ENCODE measurements at places on chromosomes 2 and 18. TPM values are rescaled to one million over a fixed set of nuclear protein-coding genes. Genes with fewer than 3 reads are reported as not detected.

DNA sequence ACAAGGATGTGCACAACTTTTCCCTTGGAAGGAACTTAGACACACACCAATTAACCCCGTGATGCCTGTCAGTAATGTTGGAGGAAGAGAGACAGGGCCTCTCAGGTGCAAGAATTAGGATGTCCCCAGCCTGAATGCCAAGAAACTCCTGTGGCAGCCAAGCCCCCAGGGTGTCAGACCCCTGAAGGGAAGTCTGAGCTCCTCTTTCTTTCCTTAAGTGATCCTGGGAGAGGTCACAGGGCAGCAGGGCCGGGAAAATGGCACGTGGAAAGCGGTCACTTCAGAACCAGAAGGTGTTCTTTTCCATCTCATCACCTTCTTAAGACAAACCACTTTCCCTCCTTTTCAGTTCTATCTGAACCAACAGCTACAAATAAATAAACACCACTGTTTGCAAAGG lies 185.9 kb downstream of the ANAPC1 start:
- no peak for DNase-seq
- no peak overlapping the region for H3K4me3 ChIP-seq
- no peak overlapping the region for H3K27ac ChIP-seq
- H3K27me3 ChIP-seq = no peaks in the 10 kb centered on the region

DNA sequence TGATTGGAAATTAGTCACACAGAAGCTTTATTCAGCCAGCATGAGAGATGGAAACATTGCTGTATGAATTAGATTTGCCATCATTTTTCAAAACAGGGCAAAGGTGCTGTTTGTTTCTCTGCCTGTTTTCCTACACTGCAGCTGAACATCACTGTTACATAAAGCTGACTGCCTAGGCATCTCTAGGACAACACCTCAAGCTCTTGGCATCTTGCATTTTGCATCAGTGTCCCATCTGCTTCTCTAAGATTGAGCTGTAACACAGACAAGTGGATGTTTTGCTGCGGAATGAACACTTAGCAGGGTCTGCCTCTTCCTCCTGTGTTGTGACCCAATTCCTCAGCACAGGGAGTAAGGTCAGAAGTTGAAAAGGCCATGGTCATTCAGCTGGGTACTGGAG lies 4.9 kb downstream of the CCT7 start:
- H3K27me3 ChIP-seq = no peaks in the 10 kb centered on the region
- no peak overlapping the region for H3K27ac ChIP-seq
- DNase-seq = no peak
- H3K36me3 ChIP-seq = peaks cover 24% of the 10 kb centered on the region

- DNase-seq = no peak
- H3K4me3 ChIP-seq = no peak overlapping the region
- no peaks in the 10 kb centered on the region for H3K36me3 ChIP-seq
- no peak overlapping the region for H3K27ac ChIP-seq
- no peaks in the 10 kb centered on the region for H3K4me1 ChIP-seq
These were observed 1.6 kb upstream of the ADRA2B start for GRCh38 chr2:96117701-96118588.

The GREB1L gene
- total RNA-seq = 2.2 TPM

The ESCO1 gene
- total RNA-seq = 3.8 TPM

GRCh38 chr18:79438898-79439627 lies 43.3 kb downstream of the NFATC1 start:
- H3K27me3 ChIP-seq = no peaks in the 10 kb centered on the region
- no peak overlapping the region for H3K27ac ChIP-seq
- H3K4me1 ChIP-seq = no peaks in the 10 kb centered on the region
- DNase-seq = no peak
- H3K36me3 ChIP-seq = peaks cover 34% of the 10 kb centered on the region

DNA sequence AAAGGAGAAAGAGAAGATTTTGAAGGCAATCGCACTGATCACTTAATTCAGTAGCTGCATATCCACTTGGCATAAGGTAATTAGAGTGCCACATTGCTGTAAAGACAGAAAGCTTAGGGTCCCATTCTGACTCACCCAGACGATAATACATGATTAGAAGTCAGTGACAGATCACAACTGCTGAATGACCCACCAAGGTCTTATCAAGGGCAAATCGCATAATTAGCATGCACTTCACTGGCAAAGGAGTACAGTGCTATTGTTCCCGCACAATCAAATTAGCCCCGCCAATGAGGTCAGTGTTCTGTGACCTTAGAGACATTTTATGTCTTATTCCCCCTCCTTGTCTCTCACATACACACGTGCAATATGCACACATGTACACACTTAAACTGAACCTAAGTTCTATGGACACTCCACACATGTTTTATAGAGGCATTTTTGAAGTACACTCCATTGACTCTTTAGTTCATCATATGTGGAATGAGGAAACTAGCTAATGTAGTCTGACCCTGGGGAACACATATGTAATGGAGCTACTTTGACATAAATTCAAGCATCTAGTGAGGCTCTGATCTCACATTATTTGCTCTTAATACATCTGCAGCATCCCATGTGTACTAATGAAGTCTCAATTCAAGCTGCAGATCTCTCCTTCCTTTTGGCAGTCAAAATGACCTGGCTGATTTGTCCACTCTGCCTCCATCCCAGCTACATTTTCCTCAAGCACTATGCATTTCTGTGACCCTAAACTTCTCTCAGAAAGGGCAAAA lies 673.8 kb upstream of the FANCL start:
- no peaks in the 10 kb centered on the region for H3K4me1 ChIP-seq
- H3K27ac ChIP-seq = no peak overlapping the region
- no peak for DNase-seq
- H3K36me3 ChIP-seq = no peaks in the 10 kb centered on the region
- no peak overlapping the region for H3K4me3 ChIP-seq

DNA sequence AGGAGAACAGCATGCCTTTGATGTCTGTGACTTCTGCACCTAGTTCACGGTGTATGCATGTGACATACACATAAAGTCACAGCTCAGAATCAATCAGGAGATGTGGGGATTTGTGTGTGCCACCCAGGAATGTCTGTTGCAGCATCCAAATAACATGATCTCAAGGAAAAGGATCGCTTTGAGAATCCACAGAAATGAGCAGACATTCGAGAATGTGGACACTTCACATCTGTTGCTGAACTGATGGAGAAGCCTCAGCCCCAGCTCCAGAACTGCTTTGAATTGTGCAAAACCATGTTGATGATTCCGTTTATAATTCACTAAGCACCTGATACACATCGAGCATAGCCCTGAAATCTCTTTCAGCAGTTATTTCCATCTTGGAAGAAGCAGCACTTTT lies 208.6 kb downstream of the CMPK2 start:
- H3K27me3 ChIP-seq = no peaks in the 10 kb centered on the region
- no peak for DNase-seq
- H3K27ac ChIP-seq = no peak overlapping the region
- no peaks in the 10 kb centered on the region for H3K4me1 ChIP-seq
- no peaks in the 10 kb centered on the region for H3K36me3 ChIP-seq

GRCh38 chr18:58087928-58088690 lies 44.1 kb downstream of the NEDD4L start:
- no peaks in the 10 kb centered on the region for H3K36me3 ChIP-seq
- no peak overlapping the region for H3K4me3 ChIP-seq
- H3K27me3 ChIP-seq = no peaks in the 10 kb centered on the region
- no peak overlapping the region for H3K27ac ChIP-seq
- H3K4me1 ChIP-seq = no peaks in the 10 kb centered on the region

DNA sequence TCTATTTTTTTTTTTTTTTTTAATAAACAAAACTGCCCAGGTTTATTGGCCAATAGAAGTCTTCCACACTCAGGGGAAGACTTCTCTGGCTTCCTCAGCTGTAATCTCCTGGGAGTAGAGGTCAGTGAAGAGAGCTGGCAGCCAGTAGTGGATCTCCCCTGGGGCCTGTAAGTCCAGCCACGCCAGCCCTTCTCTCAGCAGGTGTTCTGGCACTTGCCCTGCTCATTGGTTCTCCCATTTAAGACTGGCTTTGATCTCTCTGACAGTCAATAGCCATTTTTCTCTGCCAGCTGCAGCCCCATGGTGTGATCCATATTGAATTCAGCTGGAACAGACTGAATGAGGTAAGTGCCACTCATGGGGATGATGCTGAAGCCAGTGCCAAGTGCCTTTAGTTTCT lies 170.6 kb upstream of the SPHKAP start:
- H3K27ac ChIP-seq = no peak overlapping the region
- no peaks in the 10 kb centered on the region for H3K4me1 ChIP-seq
- DNase-seq = no peak
- H3K36me3 ChIP-seq = no peaks in the 10 kb centered on the region
- no peaks in the 10 kb centered on the region for H3K27me3 ChIP-seq

- DNase-seq = no peak
- H3K36me3 ChIP-seq = no peaks in the 10 kb centered on the region
- no peak overlapping the region for H3K4me3 ChIP-seq
- H3K4me1 ChIP-seq = no peaks in the 10 kb centered on the region
- no peaks in the 10 kb centered on the region for H3K27me3 ChIP-seq
These were observed 221.6 kb downstream of the MYCN start for GRCh38 chr2:16161768-16162490.

The ACMSD gene
- total RNA-seq = not detected

DNA sequence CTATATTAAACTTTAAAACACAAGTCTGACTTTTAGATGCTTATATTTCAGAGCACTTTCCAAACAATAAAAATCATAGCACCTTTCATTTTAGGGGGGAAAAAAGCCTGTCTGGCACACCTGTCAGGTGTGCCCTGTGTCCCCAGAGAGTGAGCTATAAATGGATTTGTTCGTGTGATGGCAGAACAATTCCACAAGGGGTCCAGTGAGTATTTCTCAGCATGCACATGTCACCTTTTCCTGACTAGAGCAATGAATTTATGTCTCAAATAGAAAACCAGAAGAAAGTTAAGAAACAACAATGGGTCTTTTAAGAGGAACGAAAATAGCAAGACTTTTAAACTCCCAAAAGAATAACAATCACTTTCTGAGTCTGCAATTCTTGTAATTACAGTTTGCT lies 55.9 kb downstream of the ACVR1C start:
- no peaks in the 10 kb centered on the region for H3K27me3 ChIP-seq
- H3K4me3 ChIP-seq = no peak overlapping the region
- no peaks in the 10 kb centered on the region for H3K4me1 ChIP-seq
- no peak for DNase-seq
- no peaks in the 10 kb centered on the region for H3K36me3 ChIP-seq

DNA sequence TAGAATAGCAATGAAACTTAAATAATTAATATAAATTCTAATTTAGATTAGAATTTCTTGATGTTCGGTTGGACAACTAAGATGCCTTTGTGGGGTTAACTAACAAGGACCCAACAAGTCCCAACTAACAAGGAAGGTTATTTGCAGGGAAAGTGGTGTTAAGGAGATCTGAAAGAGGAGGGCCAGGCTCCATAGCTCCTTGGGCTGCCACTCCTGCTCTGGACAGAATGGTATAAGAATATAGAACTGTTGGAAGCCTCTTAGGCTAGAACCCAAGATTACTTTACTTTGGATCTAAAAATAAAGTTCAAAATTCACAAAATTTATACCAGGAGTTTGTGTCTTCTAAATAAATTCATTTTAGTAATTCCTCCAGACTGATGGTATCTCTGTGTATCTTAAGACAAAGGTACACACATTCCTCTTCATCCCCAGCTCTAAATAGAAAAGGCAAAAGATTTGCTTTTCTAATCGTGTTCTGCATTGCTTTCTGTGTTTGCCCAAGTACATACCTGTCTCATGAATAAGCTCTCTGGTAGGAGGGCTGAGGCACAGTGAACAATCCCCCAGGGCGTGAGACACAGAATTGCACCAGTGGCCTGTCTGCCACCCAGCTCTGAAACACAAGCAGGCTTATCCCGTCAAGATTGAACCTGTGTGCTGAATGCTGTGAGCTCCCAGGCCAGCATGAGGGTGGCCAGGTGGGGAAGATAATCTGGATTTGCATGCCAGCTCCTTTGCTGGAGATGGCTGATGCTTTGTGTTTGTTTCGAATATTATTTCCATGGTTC lies 176.0 kb downstream of the ACKR3 start:
- H3K4me1 ChIP-seq = peaks cover 11% of the 10 kb centered on the region
- no peak for DNase-seq
- no peaks in the 10 kb centered on the region for H3K27me3 ChIP-seq
- H3K27ac ChIP-seq = peak overlapping the region; percentile 58
- H3K4me3 ChIP-seq = no peak overlapping the region

- H3K27me3 ChIP-seq = no peaks in the 10 kb centered on the region
- H3K27ac ChIP-seq = no peak overlapping the region
- H3K4me1 ChIP-seq = no peaks in the 10 kb centered on the region
- H3K4me3 ChIP-seq = no peak overlapping the region
- H3K36me3 ChIP-seq = no peaks in the 10 kb centered on the region
These were observed 5.6 kb downstream of the MYT1L start for GRCh38 chr2:2325516-2325915.

- H3K4me1 ChIP-seq = no peaks in the 10 kb centered on the region
- peak overlapping the region; percentile 69 for H3K27ac ChIP-seq
- no peak for DNase-seq
These were observed 49.0 kb upstream of the TMEM87B start for GRCh38 chr2:112006076-112006410.

DNA sequence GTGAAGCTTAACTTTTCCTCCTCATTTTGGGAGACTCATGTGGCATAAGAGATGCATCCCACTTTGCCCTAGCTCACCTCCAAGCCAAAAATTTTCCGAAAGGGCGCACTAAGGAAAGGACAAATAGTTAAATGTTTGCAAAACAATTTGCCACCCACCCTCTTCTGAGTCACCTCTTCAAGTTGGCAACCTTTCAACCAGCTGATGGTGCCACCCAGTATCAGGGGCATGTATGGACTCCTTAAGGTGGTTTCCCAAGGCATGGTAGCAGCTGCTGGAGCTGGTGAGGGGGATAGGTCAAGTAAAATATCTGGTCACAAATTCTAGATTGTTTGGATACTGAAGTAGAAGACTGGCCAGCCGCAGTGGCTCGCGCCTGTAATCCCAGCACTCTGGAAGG lies 17.2 kb upstream of the ITGAV start:
- peaks cover 10% of the 10 kb centered on the region for H3K4me1 ChIP-seq
- no peaks in the 10 kb centered on the region for H3K36me3 ChIP-seq
- H3K27me3 ChIP-seq = no peaks in the 10 kb centered on the region
- no peak for DNase-seq
- H3K4me3 ChIP-seq = no peak overlapping the region
- H3K27ac ChIP-seq = no peak overlapping the region

GRCh38 chr2:174445248-174445647 lies 41.6 kb downstream of the GPR155 start:
- H3K4me3 ChIP-seq = no peak overlapping the region
- peaks cover 10% of the 10 kb centered on the region for H3K36me3 ChIP-seq
- peaks cover 3% of the 10 kb centered on the region for H3K4me1 ChIP-seq
- H3K27me3 ChIP-seq = no peaks in the 10 kb centered on the region

- no peak overlapping the region for H3K4me3 ChIP-seq
- DNase-seq = no peak
- no peaks in the 10 kb centered on the region for H3K36me3 ChIP-seq
- no peak overlapping the region for H3K27ac ChIP-seq
- no peaks in the 10 kb centered on the region for H3K27me3 ChIP-seq
These were observed 1277.0 kb upstream of the SLC39A10 start for GRCh38 chr2:194380011-194380410.

The HRH4 gene
- not detected for total RNA-seq

DNA sequence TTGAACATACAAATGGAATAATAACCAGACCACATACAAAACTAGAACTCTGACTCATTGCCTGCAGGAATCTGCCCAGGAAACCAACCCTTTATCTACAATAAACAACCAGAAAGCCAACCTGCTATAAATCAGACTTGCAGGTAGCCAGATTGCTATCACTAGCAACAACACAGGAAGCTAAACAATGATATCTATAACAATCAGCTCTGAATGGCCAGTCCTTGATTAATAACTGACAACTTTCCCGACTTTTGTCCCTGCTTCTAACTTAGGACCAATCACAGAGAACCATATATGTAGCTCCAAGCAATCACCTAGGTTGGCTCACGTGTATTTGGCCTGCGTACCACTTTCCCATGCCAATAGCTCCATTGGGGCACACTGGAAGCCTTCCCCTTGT lies 470.8 kb downstream of the RIT2 start:
- H3K4me3 ChIP-seq = no peak overlapping the region
- H3K27me3 ChIP-seq = no peaks in the 10 kb centered on the region
- H3K4me1 ChIP-seq = no peaks in the 10 kb centered on the region
- no peaks in the 10 kb centered on the region for H3K36me3 ChIP-seq
